SK-MEL-5 (cell line): ENCODE measurements at places on chromosomes 13 and 19. TPM values are rescaled to one million over a fixed set of nuclear protein-coding genes. Genes with fewer than 3 reads are reported as not detected.

DNA sequence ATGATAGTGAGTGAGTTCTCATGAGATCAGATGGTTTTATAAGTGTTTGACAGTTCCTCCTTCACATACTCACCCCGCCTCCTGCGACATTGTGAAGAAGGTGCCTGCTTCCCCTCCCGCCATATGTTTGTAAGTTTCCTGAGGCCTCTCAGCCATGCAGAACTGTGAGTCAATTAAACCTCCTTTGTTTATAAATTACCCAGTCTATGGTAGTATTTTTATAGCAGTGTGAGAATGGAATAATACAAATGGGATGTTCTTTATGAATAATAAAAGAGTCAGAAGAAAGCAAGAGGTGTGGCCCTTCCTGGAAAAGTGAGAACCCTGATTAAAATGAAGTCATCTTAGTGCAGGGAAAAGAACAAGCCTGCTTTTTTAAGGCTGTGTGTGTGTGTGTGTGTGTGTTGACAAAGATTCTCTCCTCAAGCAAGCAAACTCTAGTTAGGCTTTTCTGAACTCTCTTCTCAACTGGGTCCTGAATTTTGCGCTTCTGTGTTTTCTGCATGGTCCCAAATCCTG is 18.8 kb upstream of the ARGLU1 start:
- DNase-seq = no peak

DNA sequence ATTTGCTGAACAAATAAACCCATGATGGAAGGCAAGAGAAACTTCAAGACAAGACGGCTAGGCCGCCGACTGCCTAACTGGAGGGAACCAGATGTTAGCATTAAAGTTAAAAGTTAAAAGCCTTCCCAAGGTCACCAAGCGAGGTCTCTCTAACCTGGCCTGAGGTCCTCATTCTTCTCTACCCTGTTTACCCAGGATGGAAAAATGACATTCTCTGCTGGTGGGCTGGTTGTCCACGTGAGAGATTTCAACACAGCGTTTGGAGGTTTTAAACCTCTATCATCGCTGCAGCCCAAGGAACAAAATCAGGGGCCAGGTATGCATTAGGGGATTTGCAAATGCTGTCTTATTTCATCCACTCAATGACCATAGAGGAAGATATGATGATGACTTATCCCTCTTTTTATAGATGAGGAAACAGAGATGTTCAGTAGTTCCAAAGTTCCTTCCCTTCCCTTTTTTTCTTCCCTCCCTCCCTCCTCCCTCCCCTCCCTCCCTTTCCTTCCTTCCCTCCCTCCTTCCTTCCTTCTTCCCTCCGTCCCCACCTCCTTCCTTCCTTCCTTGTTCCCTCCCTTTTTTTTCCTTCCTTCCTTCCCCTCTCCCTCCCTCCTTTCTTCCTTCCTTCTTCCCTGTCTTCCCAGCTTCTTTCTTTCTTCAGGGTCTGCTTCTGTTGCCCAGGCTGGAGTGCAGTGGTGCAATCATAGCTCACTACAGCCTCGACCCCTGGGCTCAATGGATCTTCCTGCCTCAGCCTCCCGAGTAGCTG is 79.7 kb downstream of the INSR start:
- no peak for DNase-seq

GRCh38 chr19:24004166-24004565 is 82.8 kb upstream of the ZNF254 start:
- no peak for DNase-seq

- DNase-seq = no peak
Observed at GRCh38 chr19:56841193-56841543, 642 bp upstream of the PEG3 start.

DNA sequence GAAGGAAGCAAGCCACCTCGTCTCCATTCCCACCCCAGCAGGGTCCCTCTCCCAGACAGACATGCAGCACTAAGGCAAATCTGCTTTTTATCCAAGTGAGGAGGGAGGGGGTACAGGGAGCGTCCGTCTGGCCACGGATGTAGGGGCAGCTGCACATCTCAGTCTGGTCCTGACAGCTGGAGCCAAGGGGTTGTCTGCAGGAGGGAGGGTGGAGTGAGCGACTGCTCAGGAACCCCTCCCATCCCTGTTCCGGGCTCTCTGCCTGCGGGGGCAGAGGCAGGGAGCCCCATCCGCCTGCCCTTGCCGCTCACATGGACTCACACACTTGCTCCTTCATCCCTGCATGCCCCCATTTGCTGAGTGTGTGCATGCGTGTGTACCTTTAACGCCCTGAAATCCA is 2.5 kb downstream of the TMEM190 start:
- DNase-seq = no peak

- DNase-seq = no peak
Observed at GRCh38 chr19:47573071-47574026, at the start of gene ZNF541. Gene ZNF541, minus strand, starts transcription at chr19:47573148. Its CDS starts 17,292 bp downstream, at chr19:47555856.

DNA sequence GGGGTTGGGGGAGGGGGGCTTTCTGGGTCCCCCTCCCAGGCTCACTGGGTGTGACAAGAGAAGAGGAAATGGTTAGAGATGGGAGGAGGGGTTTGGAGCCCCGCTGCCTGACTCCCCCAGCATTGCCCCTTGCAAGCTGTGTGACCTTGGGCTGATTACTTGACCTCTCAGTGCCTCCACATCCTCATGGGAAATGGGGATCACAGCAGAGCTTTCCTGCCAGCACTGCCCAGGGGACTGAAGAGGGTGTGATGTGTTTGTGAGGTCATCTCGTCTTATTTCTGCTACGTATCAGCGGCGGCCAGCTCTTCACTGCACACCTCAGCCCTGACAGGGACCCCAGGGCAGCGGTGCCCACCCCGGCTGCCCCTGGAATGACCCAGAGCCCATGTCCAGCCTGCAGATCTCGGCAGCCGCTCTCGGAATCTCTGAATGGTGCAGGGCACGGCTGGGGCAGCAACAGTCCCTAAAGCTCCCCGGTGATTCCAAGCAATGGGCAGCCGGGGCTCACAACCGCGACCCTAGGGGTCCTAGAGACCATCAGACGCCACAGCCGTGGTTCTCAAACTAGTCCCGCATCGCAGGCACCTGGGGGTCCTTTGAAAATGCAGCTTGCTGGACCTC is 8.4 kb downstream of the PNMA8B start:
- no peak for DNase-seq

- no peak for DNase-seq
Observed at GRCh38 chr19:5132206-5132560, 163.3 kb downstream of the KDM4B start.

- no peak for DNase-seq
Observed at GRCh38 chr19:43438291-43439031, 23.8 kb downstream of the TEX101 start.

Gene POLR2E
- total RNA-seq = 132 and 150 TPM in 2 replicates

Gene LTBP4
- 10.9 and 13.4 TPM in 2 replicates for total RNA-seq

Gene RUBCNL
- total RNA-seq = 12.4 and 17.7 TPM in 2 replicates

Gene ZNF135
- 0.21 and 0.42 TPM in 2 replicates for total RNA-seq

Gene CRB3
- 0.24 and 0.58 TPM in 2 replicates for total RNA-seq

Gene GRIN2D
- 0.08 TPM in 1 of 2 replicates, not detected in the other for total RNA-seq
